Islet precursor cell (in vitro differentiated cells): ENCODE measurements at places on chromosomes 3 and 15.

DNA sequence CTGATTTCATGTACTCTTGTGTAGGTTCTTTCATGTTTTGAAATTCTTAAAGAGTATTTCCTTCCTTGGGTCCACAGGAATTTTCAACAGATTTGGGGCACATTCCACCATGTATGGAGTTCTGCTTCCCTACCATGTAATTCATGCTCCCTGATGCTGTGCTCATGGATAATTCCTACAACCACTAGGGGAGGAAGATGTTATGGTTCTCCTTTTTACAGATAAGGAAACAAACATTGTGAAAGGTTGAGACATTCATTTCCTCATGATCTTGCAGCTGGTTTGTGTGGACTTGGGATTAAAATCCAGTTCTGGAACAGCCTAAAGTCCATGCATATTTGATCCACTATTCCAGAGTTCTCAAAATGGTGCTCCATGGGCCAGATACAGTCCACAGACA is 174.9 kb upstream of the FRMD4B start:
- DNase-seq = no peak

DNA sequence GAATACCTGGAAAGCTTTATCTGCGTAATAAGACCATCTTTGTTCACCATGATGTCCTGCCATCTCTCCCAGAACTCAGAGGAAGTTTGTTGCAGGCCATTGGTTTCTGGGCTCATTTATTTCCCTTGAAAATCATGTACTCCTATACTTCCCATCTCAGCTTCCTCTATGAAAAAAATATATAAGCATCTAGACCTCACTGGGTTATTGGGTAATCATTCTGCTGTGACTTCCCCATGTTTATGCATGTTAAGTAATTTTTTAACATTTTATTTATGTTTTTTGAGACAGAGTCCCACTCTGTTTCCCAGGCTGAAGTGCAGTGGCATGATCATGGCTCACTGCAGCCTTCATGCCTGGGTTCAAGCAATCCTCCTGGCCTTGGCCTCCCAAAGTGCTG is 184.5 kb downstream of the ZPLD1 start:
- no peak for DNase-seq

DNA sequence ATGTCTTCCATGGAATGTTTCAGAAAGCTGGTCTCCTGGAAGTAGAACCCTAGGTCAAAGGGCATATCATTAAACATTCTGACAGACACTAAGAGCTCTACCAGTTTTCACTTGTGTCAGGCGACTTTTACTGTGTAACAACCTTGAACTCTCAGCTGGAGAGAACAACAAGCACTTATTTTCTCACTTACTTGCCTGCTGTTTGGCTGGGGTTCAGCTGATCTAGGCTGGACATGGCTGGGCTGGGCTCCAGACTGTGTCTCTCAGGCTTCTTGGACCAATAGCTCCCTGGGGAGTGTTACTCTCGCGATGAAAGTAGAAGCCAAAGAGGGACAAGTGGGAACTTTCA is 527.3 kb downstream of the SHQ1 start:
- DNase-seq = no peak

DNA sequence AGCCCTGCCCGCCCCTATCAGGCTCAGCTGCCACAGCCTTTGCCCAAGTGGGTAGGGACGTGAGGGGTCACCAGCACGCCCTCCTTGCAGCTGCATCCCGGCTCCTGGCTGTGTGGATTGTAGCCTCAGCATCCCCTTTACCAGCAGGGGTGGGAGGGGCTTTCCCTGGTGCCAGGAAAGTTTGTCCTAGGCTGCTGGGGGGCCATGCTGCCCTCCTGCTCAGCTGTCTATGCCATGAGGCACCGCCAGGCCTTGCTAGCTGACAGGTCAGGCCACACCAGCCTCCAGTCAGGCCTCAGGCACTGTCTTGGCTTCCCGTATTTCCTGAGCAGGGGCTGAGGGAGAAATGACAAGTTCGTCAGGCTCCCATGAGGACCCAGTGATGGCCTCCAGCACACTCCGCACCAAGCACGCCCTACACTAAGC is 32.3 kb downstream of the TKT start:
- DNase-seq = peak; percentile 60

GRCh38 chr3:173993299-173993698 is 595.8 kb downstream of the NLGN1 start:
- DNase-seq = no peak

GRCh38 chr3:88133711-88134263 is 16.0 kb upstream of the C3orf38 start:
- DNase-seq = no peak

DNA sequence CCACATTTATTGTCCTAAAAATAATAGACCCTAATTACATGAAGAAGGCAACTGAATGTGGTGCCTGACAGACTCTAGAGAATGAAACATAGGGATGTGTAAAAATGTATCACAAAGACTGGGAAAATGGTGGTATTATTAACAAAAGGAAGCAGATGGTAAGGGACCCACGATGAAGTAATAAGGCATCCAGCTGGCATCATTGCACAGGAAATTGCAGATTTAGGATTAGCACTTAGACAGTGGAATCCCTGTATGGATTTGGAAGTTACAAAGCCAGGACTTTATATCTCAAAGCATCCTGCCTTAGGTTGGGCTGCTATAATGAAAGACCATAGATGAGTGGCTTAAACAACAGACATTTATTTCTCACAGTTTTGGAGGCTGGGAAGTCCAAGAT is 104.3 kb downstream of the PPM1L start:
- no peak for DNase-seq

DNA sequence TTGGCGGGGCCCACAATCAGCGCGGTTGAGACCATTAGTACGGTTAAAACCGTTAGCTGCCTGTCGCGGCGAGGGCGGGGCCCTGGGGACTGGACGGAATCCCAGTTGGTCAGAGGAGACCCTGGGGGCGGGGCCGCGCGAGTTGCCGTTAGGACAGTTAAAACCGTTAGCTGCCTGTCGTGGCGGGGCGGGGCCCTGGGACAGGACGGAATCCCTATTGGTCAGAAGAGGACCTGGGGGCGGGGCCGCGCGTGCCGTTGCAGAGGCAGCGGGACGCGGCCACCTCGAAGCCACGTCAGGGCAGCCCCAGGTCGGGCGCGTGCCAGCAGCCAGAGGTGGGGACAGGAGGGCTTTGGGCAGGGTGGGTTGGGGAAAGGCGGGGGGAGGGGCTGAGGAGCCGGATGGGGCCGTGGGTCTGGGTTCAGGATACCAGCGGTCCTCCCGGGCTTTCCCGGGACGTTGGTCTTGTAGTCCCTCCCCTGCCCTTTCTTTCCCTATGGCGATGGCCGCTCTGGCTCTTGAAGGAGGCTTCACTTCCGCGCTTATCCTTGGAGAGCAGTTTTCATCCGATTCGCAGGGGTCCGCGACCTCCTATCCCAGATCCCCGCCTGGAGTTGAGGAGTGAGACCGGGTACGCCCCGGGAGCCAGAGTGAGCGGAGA is 28.0 kb downstream of the KLHDC8B start:
- peak; percentile 60 for DNase-seq

DNA sequence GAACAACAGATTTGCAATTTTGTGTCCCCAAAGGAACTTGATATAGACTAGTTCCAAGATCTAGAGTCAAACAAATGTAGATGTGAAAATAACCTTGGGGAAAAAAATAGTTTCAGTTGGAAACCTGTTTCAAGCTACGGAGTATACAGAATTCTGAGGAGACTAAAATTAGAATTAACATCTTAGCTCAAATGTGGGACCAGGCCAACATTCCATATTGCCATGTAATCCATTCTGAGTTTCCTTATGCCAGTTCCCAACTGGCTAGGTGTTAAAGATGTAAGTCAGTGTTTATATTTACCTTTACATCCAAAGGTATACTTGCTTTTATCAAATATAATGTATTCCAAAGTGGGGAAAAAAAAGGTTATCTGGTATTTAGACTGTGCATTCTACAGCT is 76.3 kb downstream of the UBE3A start:
- no peak for DNase-seq

- DNase-seq = no peak
Measured at GRCh38 chr15:91921843-91922198, 68.3 kb downstream of the SLCO3A1 start.

DNA sequence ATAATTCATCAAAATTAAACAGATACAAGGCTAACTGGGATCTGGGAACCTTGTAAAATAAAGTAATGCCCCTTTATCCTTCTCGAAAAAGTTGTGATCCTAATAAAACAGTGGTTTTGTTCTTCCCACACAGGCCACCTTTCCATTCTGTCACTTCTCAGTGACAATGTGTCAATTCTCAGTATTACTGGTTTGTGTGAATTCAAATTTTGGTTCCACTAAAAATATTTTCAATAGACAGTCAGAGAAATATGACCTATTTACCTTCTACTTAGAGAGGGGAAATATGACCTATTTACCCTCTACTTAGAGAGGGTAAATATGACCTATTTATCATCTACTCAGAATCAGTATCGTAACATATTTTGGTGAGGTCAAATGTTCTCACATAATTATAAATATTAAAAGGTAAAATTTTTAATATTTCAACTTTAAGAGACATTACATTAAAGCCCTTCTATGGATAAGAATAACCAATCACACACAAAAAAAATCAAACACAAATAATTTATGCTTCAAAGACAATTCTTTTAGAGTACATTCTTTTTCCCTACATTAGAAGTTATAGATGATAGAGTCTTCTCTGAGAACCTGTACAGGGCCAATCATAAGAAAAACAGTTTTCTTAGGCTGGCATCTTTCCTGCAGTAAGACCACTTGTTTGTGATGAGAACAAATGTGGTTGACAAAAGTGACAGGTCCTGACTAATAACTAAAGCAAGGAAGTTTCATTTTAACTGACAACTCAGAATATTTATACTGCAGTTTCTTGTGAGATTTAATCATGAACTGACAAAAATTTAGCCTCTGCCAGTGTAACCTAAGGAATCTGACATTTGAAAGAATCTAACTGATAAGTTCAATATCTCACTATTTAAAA is 323.3 kb downstream of the DIPK2A start:
- DNase-seq = no peak

GRCh38 chr3:184177331-184177731 is 2.7 kb downstream of the AP2M1 start:
- DNase-seq = peak; percentile 80

GRCh38 chr15:73982222-73982962 is 9.7 kb downstream of the STOML1 start:
- DNase-seq = no peak

DNA sequence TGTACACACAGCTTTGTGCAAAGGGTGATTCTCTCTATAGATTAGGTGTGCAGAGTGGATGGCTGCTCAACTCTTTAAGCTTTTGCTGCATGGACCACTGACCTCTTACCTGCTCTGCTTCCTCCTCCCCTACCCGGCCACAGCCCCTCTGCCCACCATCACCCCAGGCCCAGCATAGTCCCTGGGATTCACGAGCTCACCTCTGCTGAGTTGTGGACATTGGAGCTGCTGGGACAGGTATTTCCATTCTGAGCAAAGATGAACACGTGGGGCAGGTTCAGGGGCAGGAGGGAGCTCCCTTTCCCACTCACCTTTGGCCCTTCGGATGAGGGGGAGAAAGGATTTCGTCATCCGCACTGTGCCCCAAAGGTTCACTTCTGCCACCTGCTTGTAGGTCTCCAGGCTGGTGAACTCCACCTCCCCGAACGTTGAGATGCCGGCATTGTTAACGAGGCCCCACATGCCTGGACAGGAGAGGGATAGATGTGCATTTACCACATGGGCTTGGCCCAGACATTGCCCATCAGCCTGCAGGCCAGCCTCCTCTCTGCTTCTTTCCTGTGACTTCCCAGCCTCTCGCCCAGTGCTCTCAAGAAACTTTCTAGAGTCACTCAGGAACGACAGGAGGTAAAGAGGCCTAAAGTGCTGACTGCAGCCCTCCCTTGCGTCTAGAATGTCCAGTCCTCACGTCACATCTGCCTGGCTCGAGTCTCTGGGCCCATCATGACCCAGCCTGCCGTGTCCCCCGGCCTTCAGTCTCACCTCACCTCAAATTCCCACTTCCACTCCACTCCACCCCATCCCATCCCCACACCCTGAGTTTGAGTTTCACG is 41.6 kb downstream of the BDH1 start:
- DNase-seq = no peak

GRCh38 chr15:88120026-88120425 is 136.5 kb downstream of the NTRK3 start:
- no peak for DNase-seq

DNA sequence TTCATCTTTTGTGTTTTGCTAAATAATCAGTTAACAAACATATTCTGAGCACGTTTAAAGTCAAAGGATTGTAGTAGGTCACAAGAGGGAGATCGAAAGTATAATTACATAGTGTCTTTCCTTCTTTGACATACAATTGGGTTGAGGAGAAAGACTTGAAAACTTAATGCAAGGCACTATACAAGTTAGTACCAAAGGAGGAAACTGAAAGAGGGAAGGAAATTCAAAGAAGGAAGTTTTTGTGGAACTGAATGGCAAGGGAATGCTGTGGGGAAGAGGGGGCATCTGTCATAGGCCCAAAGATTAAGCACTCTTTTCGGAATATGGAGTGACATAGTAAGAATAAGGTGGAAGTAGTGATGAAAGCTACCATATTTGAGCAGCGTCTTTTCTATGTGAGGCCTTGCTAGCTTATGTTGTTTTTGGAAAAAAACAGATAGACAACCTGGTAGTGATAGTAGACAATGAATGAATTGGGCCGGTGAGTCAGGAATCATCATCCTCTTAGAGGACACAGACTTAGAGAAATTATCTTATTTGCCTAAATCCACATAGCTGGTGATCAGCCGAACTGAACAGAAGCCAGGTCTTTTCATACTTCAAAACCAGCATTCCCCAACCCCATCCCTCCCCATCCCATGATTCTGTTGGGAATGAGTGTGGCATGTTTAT is 10.2 kb downstream of the MBNL1 start:
- no peak for DNase-seq

DNA sequence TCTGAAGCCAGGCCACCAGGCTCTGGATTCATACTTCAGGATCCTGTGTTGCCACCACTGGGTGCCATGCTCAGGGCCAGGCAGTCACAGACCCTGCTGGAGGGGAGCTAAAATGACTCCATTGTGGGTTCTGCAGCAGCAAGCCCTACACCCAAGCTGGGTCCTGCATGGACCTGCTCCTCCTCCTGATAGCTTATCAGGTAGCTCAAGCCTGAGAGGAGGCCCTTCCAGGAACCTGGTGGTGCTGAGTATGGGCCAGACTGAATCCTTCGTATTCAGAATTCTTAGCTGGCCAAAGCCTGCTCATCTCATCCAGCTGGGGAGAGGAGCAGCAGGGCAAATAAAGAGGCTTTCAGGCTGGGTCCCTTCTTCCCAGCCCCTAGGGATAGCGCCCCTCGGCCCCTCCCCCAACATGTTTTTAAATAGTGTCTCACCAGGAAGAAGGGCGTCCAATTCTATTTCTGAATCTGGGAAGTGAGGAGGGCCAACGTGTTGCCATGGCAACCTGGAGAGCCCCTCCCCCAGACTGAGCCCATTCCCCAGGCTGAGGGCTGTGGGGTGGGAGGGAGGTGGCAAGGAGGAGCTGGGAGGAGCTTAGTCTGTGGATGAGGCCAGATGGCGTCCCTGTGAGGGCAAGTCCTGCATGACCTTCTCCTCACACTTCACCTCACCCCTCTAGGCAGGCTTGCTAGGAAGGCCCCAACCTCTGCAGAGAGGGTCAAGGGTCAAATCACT is 11.0 kb upstream of the CAMKV start:
- DNase-seq = no peak
